ENCODE measurements at places on chromosomes 6 and 20.

- no peak for DNase-seq
These were observed 2.8 kb downstream of the SERPINB9 start for GRCh38 chr6:2900221-2900807.

- no peak for DNase-seq
These were observed 27.6 kb upstream of the LY86 start for GRCh38 chr6:6560909-6561308.

GRCh38 chr6:165426892-165427291, 117.5 kb upstream of the C6orf118 start:
- DNase-seq, result no peak

GRCh38 chr6:49526598-49526997, 23.9 kb upstream of the C6orf141 start:
- DNase-seq, result no peak

DNA sequence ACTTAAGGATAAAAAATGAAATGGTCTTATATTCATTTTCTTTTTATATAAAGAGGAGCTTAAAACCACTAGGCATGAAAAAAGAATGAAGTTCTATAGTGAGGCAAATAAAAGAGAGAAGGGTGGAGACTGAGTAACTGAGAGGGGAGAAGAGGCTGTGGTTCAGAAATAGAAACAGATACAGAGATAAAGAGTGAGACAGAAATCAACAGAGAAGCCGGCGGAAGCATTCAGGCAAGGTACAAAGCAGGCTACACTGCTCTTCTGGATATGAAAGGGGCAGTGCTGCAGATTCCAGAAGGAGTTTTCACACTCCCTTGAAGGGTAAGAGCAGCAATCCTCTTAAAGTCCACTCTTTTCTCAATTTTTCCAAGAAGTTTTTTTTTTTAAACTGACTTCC, 29.9 kb downstream of the NFATC2 start:
- no peak for DNase-seq

DNA sequence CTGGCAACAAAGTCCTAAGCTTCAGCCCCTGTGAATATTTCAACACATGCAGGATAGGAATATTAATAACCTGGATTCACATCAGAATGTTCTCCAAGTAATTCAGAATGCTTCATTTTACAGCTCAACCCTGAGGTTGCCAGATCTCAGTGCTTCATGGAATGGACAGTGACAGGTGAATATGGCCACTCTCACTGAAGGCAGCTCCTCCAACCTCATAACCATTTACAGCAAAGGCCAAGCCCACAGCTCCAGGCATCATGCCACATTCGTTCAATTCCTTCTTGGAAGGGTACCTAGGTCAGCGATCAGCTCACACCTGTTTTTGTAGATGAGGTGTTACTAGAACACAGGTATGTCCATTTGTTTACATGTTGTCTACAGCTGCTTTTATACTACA, 17.1 kb downstream of the CLIC5 start:
- no peak for DNase-seq

- no peak for DNase-seq
These were observed 1.9 kb downstream of the SIRPB2 start for GRCh38 chr20:1489325-1489724.

- DNase-seq, result no peak
These were observed 19.5 kb downstream of the CDH4 start for GRCh38 chr20:61271312-61272231.

DNA sequence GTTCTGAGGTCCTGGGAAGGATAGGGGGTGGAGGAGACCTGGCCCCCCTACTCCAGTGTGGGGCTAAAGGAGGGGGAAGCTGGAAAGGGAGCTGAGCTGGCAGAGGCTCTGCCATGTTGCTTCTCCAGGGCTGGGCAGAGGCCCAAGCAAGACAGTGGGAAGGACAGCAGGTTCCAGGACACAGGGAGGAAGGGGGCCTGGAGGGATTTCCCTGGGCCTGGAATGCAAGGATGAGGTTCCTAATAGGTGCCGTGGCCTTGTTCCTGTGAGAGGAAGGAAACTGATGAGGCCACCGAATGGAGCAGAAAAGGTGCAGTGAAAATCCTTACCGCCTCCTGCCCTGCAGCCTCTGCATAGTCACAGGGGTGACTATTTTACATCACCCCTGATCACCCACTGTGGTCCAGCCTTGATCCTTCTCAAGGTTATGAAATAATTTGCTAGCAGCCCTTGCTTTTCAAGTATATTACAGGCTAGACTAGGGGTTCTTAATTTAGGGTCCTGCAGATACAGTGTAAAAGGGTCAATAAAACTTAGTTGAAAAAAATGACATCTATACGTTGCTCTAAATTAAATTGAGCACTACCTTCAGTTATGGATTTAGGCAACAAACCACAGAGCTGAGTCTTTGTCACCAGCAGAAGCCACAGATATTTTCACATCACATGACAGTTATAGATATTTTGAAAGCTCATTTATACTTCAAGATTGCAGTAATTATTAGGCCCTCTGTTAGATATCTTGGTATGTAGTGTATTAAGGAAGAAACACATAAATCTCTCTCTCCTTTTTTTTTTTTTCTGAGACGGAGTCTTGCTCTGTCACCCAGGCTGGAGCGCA, 45.7 kb upstream of the RNF24 start:
- no peak for DNase-seq

DNA sequence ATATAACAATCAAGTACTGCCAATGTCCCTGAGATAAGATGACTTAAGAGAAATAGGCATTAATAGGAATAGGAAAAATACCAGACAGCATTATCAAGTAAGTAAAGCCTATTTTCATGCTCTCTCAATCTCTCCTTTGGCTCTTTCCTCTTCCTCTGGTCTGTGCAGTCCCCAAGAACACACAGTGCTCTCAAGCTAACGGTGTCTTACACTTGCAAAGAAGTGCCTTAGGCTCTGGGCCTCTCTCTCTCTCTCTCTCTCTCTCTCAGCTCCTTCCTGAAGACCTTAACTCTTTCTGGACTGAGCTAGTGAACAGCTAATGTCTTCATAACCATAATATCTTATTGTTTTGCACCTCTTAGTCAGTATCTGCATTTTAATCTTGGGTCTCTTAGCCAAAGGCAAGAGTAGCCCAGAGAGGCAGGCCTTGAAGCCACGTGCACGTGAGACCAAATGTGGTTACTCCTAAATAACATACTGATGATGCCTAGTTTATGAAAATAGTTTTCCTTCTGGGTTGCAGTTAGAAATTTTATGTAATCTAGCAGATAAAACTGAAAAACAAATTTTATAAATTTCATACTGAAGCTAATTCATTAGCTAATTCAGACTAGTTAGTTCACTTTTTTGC, 70.8 kb downstream of the TPD52L1 start:
- DNase-seq, result no peak

GRCh38 chr6:106749609-106750008, 120.2 kb downstream of the QRSL1 start:
- DNase-seq, result no peak

GRCh38 chr6:135675862-135676261, 175.6 kb upstream of the PDE7B start:
- DNase-seq, result no peak

DNA sequence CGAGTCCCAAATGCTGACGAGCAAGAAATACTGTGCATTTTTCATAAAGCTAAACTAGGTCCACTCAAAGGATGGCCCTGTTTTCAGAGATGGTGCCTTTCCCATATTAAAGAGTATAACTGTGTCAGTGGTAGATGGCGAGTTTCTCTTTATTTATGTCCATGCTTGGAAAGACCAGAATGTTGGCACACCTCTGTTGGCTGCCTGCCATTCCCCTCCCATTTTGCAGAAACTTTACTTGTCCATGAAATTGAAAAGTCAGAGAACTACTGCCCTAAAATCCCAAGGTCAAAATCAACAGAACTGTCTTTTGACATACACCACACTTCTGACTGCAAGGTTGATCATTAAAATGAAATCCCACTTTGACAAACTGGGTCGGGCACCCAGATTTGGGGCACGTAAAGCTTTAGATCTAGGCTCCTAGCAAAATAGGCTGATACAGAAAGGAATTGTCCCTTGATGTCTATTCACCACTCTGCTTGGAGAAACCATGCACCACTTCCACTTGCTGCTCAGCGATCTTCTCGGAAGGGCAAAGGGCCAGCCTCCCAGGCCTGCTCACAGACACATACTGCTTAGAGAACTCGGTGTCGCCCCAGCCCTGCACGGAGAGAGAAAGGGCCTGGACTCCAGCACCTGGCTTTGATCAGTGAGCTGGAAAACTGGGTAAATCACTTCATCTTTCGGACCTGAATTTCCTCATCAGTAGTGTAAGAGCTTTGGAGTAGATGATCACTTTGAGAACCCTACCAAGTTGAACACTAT, 130.0 kb downstream of the AGPAT4 start:
- DNase-seq, result no peak

DNA sequence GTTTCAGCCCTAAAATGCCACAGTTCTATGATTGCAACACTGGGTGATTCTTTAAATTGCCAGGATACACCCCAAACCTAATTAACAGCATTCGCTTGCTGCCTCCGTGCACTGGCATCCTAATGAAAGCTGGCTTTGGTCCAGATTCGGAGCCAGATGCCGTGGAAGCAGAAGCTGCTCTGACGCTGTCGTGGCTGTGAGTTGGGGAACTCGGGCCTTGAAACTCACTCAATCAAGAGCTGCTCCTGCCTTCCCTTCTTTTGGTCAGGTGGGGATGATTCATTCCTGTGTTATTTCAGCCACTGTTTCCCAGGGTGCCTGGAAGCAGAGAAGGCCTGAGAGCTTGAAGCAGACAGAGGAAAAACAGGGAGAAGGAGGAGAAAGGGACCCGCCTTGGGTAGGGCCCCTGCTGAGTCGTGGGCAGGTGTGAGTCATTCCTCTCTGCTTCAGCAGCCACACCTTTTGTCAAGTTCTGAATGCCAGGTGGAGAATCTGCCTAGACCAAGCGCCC, 36.2 kb upstream of the DSP start:
- peak; percentile 98 for DNase-seq

- DNase-seq, result no peak
These were observed 109.4 kb upstream of the ARMC2 start for GRCh38 chr6:108738684-108739416.
